MCF 10A (cell line): ENCODE measurements at places on chromosomes 16 and 17. TPM values are rescaled to one million over a fixed set of nuclear protein-coding genes. Genes with fewer than 3 reads are reported as not detected.
A peak's percentile ranks its signal among the peaks of the same experiment; 100 is the strongest.

DNA sequence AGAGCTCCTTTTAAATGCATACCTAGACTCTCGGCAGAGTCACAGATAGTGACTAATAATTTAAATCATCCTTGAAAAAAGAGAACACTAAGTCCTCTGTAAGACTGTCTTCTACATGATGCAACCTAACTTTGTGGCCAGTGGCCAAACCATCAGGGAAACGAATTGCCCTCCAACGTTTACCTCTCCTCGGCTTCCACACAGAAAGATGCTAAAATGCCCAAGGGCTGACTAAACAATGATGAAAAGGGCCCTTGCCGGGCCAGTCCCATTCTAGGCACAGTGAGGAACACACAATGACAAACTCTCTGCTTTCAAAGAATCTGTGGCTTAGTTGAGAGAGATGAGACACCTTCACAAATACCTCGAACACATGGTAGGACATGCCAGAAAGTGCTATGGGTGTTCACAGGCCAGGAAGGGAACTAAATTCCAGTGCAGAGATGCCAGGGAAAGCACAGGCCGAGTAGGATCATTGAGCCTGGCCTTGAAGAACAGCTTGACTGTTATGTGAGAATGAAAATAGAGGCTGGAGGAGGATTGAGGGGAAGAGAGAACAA, 35.3 kb upstream of the PITPNM3 start:
- peak; percentile 95 for DNase-seq

GRCh38 chr17:50642722-50643656, 8.3 kb downstream of the ABCC3 start:
- DNase-seq = no peak

GRCh38 chr17:19502517-19502916, 31.1 kb upstream of the SLC47A1 start:
- DNase-seq = no peak

DNA sequence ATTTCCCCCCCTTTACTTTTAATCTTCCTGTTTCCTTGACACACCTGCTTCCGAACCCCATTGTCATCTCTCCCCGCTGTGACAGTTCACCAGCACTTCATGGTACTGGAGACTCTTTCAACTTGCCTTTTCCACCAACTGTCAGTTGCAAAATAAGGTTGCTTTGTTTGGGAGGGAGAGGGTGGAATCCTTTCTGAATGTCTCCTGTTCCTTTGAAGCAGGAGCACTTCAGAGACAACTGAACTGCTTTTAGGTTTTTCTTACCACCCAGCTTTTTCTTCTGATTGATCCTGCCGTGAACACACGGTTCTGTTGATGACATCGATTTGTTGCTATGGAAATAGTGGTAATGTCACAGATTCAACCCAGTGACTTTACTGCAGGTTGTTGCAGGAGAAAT, 42.0 kb downstream of the RPA1 start:
- no peak for DNase-seq

DNA sequence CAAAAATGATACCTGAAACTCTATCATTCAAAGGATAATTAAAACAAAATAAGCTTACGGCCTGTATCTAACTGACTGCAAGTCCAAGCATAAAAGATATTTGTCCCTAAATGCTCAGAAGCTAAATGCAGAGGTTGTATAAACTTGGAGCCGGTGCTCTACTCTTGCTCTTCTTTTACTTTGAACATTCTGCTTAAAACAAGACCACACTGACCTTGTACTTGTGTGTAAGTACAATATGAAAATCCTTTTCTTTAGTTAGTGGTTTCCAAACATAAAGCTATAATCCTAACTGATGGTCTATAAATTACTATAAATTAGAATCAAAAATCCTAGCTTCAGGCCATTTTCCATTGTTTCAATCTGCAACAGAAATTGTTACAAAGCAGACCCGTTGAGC, 74.6 kb downstream of the SPAG9 start:
- no peak for DNase-seq

DNA sequence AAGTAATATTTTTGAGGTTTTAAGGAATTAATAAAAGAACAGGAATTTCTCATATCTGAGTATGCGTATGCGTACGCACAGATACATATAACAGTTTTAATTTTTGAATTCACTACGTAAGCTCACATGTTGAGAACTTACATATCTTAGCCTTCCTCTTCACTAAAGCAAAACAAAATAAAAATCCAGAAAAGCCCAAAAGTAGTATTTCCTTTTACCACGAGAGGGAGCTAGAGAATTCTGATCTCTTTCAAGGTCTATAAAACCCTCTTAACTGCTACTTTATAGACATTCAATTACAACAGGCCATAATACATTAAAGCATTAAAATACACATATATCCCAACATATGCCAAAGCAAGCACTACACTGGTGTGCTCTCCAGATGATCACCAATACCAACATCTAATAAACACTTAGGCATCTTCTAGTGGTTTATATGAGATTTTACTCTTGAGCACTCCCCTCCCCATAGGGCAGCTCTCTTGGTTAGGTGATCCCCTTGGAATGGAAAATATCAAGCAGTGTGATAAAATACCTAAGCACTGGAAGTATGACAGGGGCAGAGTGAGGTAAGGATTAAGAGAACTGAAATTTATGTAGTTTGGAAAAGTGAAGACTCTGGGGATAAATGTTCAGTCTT, 94.0 kb downstream of the SKAP1 start:
- peak; percentile 59 for DNase-seq

- peak; percentile 54 for DNase-seq
Measured at GRCh38 chr16:30896261-30896888, at the start of gene CTF1. CTF1 (plus strand) TSS chr16:30896614; CDS start chr16:30896644, 30 bp downstream.

- no peak for DNase-seq
Measured at GRCh38 chr16:65846210-65846602, 520.3 kb upstream of the CDH5 start.

GRCh38 chr16:11725457-11725856, 17.2 kb downstream of the TXNDC11 start:
- no peak for DNase-seq

DNA sequence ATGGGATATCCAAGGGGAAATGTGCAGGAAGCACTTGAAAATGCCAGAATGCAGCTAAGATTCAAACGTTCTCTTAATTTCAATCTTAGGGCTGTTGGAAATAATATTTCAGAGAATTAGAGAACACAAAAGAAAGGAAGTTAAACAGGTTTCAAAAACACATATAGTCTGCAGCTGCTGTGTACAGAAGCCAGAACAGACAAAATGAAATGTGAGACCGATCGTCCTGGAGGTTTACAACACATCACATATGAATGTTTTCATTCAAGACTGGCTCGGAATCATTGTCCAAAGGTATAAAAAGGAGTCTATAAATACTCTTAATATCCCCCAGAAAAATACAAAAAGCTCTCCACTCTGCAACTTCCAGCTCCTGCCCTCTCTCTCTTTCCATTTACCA, 14.3 kb downstream of the CYTH1 start:
- no peak for DNase-seq

DNA sequence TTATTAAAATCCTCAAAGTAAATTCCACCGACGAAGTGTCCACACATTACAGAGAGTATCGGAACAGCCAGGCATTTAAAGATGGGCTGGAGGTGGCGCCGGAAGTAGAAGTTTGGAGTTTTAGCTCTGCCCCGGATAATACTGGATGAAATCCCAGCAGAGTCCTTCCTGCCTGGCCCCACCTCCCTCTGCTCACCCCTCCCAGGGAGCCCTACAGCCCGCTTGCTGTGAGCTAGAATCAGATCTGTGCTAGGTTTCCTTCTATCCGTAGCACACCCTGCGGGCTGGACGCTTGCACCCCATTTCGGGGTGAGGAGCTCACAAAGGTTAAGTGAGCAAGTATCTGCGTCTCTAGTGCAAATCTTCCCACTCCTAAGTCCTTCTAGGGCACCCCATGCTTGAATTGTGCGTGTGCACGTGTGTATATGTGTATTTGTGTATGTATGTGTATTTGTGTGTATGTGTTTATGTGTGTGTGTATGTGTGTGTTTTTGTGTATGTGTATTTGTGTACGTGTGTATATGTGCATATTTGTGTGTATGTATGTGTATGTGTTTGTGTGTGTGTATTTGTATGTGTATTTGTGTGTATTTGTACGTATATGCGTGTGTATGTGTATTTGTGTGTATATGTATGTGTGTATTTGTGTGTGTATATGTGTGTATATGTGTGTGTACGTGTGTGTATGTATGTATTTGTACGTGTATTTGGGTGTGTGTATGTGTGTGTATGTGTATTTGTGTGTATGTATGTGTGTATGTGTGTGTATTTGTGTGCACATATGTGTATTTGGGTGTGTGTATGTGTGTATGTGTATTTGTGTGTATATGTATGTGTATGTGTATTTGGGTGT, 61.4 kb downstream of the HAPSTR1 start:
- DNase-seq = no peak

- no peak for DNase-seq
Measured at GRCh38 chr17:49577650-49577934, 1.9 kb downstream of the NXPH3 start.

GRCh38 chr16:64364894-64365293, 757.0 kb downstream of the CDH11 start:
- DNase-seq = no peak

DNA sequence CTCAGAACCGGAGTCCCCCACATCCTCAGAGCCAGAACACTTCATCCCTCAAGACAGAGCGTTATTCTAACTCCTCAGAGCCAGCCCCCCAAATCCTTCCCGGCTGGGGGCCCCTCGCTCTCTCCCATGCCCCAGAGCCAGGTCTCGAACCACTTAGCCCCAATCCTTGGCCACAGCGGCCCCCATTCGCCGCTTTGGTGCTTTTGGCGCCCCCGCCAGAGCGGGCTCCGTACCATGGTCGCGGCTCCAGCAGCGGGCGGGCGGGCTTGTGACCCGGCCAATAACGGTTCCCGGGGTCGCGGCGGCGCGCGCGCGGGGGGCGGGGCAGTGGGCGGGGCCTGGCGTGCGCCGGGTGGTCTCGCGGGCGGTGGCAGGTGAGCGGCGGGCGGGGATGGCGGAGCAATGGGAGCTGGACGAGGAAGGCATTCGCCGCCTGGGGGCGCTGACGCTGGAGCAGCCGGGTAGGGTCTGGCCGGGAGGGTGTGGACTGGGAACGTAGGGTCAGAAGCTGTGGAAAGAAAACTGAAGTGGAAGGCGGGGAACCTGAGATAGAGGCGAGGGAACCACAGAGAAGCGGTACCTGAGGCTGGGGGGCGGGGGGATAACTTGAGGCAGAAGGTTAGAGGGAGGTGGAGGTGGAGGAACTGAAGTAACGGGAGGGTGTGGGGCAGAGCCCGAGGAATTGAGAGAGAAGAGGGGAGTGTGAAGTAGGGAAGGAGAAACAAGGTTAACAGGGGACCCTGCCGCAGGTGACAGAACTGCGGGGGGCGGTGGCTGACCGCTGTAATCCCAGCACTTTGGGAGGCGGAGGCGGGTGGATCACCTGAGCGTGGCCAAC, at the start of the genes KCTD19 and LRRC36:
Gene KCTD19 (minus strand): TSS at position 270 of the 838 bp plus-strand sequence. CDS start 34 bp downstream, at position 236.
Gene LRRC36 (plus strand): TSS at position 344 of the 838 bp plus-strand sequence. CDS start 48 bp downstream, at position 392.
- no peak for DNase-seq

- no peak for DNase-seq
Measured at GRCh38 chr16:56988161-56988947, 1.0 kb upstream of the NLRC5 start.

GRCh38 chr16:89194340-89195311, 5.7 kb downstream of the SLC22A31 start:
- no peak for DNase-seq

- DNase-seq = peak; percentile 50
Measured at GRCh38 chr17:49959183-49959935, 9.6 kb upstream of the DLX4 start.

- no peak for DNase-seq
Measured at GRCh38 chr17:56777859-56778258, 55.9 kb downstream of the C17orf67 start.

- no peak for DNase-seq
Measured at GRCh38 chr17:4313221-4314114, 49.7 kb upstream of the ANKFY1 start.

- peak; percentile 64 for DNase-seq
Measured at GRCh38 chr17:72587773-72588511, 467.1 kb downstream of the SOX9 start.

GRCh38 chr17:44844390-44844830, 3.3 kb upstream of the HIGD1B start:
- DNase-seq = no peak

DNA sequence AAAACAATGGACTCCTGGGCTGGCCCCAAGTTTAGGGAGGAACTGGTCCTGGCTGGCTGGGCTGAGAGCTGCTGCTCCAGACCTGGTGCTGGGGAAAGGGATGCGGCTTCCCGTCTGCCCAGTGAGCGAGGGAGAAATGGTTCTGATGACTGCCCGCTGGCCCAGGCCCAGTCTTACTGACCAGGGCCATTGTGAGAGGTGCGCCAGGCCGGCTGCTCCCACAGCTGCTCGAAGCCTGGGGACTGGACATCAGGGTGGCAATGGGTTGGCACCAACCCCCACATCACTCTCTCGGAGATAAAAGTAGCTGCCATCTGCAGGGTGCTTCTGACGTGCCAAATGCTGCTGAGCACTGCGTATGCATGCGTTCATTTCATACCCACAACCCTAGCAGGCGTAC, 53.2 kb downstream of the IRF8 start:
- DNase-seq = no peak

- no peak for DNase-seq
Measured at GRCh38 chr16:73321853-73322252, 273.9 kb upstream of the ZFHX3 start.

DNA sequence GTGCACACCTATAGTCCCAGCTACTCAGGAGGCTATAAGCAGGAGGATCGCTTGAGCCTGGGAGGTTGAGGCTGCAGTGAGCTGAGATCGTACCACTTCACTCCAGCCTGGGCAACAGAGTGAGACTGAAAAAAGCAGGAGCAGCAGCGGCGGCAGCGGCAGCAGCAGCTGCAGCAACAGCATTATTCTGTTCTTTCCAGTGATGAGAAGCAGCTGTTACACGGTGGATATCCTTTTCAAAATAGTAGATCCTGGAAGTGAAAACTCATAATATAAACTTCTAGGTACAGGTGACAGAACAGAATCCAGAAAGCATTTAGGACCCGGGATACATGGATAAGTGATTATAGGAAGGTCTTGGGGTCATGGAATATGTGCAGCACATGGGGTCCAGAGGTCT, 17.8 kb upstream of the HNF1B start:
- no peak for DNase-seq

GRCh38 chr16:56773532-56773931, 43.6 kb downstream of the NUP93 start:
- DNase-seq = no peak

- no peak for DNase-seq
Measured at GRCh38 chr17:15364615-15365014, 23.2 kb upstream of the TEKT3 start.

The MYCBPAP gene
- total RNA-seq = 0.19 TPM in 1 of 2 replicates, not detected in the other

The CACNA1G gene
- total RNA-seq = not detected in 2 replicates

The ADAP2 gene
- total RNA-seq = 1.3 and 2.2 TPM in 2 replicates

The PNMT gene
- total RNA-seq = not detected in 2 replicates

The TXNL4B gene
- 17.4 and 18.6 TPM in 2 replicates for total RNA-seq

The FLYWCH1 gene
- 76.3 and 86.2 TPM in 2 replicates for total RNA-seq
